ENCODE measurements at places on chromosomes 5 and 9.

GRCh38 chr9:112750016-112750763 lies at the start of gene SNX30:
SNX30 (plus strand) TSS chr9:112750760; CDS start chr9:112751002, 242 bp downstream.
- DNase-seq, result peak; percentile 70

GRCh38 chr5:145903867-145904266 lies 31.1 kb upstream of the GRXCR2 start:
- DNase-seq, result no peak

- DNase-seq, result no peak
These were observed 12.5 kb upstream of the FOXE1 start for GRCh38 chr9:97840521-97840920.

DNA sequence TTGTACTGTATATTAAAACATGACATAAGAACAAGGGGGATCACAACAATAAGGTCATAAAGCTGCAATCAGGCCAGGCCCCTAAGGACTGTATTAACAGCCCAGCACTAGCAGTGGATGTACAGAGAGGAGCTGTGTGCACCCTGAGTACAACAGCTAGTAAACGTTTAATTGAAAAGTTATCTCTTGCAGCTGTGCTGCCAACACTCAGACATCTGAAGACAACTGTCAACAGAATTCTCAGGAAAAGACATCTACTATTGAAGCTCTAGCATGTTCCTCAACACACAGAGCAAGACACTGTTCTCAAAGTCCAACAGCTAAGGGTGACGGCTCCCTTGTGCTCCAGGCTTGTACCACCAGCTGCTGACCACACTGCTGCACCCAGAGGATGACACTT lies 199.6 kb downstream of the DCP2 start:
- DNase-seq, result no peak

DNA sequence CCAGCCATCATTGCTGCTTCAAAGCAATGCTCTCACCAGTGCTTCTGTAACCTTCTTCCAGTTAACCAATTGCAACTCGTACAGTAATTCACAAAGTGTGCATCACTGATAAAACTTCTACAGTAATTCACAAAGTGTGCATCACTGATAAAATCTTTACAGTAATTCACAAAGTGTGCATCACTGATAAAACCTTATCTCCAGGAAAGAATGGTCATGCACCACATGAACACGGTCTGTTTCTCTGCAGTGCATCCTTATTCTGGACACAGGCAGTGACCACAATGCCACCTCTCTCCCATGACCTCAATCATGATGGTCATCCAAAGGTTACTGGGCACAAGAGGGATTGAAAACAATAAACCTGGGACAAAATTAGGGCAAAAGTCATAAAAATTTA lies 153.6 kb downstream of the TSSK1B start:
- no peak for DNase-seq

DNA sequence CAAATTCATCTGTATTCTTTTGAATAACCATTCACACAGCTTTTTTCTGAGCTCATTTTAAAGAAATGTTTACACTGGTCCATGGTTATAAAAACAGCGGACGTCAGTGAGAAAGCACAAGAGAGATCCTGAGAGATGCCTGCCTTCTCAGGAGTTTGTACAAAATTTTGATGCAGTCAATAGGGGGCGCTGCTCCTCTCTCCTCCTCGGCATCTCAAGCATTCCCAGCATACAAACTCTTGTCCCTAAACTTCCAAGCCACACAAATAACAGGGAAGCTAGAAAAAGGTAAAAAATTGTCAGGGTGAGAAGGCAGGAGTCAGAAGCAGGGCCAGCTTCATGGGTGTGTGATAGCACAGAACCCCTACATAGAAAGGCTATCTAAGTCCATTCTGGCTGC lies 11.2 kb upstream of the CCDC152 start:
- DNase-seq, result no peak

GRCh38 chr5:148899993-148900392 lies 73.6 kb downstream of the ADRB2 start:
- no peak for DNase-seq

GRCh38 chr5:52844885-52845284 lies 57.2 kb downstream of the ITGA1 start:
- DNase-seq, result no peak

- DNase-seq, result no peak
These were observed 56.8 kb downstream of the GLIS3 start for GRCh38 chr9:4243113-4243512.

GRCh38 chr5:12669326-12669725 lies 765.1 kb upstream of the CTNND2 start:
- no peak for DNase-seq

- no peak for DNase-seq
These were observed 6.9 kb downstream of the OTULIN start for GRCh38 chr5:14671414-14671813.

DNA sequence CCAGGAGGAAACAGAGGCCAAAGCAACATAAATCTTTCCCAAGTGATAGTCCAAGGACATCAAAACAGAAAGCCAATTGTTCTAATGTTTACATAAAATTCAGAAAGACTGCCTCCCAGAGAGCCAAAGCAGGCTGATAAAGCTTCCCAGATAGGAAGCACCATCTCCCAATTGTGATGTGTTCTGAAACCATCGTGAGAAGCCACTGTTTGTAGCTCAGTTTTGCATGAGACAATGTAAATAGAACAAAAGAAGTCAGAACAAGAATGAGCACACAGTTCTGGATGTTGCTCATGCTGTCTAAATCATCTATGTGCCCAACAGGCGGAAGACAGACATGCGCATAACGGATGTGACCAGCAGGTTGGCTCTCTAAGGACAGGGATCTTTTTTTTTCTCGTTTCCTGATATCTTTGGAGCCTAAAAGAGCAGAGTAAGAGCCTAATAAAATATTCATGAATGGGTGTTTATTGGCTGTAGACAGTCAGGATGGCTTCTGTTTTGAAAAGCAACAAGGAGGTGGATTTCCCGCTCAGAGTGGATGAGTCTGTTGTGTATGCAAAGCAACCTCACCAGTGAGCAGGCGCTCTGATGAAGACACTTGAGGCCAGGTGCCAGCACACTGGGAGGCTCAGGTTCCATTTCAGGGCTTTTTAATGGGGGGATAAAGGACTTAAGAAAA lies 113.6 kb downstream of the GNA14 start:
- DNase-seq, result no peak

DNA sequence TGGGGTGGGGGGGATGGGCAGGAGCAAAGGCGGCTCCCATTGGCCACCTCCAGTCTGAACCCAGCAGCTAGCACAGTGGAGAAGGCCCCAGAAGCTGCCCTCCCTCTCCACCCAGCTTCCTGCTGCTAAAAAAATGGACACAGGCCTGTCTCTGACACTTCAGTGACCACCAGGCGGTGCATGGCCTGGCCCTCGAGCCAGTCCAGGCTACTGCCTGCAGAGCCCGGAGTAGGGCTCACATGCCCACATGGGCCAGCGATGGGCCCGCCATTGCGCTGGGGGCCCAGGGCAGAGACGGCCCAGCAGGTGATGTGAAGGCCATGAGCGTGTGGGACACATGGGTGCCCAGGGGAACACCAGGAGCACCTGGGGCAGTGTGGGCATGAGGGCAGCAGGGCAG lies 52.1 kb upstream of the NOTCH1 start:
- no peak for DNase-seq

DNA sequence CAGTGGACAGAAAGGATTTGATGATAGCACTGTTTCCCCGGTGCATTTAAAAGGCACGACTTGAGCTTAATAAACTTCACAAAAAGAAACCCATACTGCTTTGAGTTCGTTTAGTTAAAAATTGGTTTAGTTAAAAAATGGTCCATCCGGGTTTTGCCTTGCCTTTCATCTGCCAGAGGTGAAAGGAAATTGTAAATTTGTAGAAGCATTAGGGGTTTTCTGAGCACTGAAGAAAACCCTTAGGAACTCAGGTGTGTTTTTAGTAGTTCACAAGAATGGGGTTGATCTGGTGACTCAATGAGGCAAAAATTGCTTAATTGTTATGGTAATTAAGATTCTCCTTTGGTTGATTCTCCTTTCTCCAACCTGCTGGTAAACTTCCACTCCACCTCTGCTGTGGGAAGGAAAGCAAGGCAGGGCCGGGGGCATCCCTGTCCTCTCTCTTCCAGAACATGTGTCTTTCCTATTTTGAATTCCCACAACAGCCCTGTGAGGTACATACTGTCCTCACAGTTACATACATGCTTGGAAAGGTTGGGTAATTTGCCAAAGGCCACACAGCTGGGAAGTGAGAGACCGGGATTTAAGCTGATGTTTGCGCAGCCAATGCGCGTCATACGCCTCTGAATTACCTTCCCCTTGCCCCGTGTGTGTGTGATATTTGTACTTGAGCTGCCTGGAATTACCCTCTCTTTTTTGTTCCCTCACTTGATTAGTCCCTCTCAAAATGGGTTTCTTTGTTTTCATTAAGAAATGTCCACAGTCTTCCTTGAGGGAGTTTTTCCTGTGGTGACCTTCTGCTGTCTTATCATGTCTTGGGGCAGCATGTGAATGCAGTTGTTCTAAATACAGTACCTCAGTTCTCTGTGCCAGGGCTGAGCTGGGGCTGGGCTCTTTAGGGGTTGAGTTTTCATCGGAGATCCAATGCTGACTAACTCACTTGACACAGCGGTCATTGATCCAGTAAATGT lies 94.4 kb downstream of the ARHGAP26 start:
- DNase-seq, result no peak

DNA sequence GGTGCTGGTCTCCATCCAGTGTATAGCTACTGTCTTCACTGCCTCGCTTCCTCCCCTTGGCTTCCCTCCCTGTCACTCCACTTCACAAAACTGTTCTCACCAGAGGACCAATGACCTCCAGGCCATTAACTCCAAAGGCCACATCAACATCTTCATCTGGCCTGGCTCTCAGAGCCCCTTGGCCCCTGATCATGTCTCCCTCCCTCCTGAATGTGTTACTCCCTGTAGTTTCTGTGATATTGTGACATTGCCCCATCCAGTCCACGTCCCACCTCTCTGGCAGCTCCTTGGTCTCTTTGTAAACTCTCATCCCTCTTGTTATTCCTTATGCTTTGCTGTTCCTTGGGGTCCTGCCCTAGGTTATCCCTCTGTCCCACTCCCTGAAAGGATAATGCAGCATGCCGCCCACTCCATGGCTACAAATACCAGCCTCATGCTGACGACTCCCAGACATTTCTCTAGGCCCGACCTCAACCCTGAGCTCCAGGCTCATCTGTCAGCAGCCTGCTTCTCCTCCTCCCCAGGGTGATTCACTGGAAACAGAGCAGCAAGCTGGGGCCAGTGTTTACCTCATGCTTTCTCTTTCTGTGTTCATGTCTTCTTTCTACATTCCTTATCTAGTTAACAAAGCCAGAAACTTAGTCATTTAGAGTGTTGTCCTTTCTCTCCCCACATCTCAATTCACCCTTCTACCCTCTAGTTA lies 312.2 kb downstream of the SPOCK1 start:
- no peak for DNase-seq

- DNase-seq, result no peak
These were observed 51.2 kb upstream of the ARRDC3 start for GRCh38 chr5:91434348-91434747.

DNA sequence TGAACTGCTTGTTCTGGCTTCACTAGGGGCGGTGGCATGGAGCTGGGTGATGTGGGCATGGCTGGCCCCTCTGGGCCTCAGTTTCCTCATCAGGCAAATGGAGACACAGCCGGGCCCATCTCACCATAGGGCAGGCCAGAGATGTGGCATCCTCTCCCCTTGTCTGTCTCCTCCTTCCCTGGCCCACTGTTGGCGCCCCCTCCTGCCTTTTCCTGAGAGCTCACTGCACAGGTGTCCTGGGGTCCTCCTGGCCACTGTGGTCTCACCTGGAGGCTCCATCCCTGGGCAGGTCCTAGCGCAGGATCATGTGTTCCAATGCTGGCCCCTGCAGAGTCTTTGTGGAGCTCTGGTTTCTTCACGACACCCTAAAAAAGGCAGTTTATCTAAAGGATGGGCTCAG lies 53.5 kb downstream of the NEK6 start:
- no peak for DNase-seq

DNA sequence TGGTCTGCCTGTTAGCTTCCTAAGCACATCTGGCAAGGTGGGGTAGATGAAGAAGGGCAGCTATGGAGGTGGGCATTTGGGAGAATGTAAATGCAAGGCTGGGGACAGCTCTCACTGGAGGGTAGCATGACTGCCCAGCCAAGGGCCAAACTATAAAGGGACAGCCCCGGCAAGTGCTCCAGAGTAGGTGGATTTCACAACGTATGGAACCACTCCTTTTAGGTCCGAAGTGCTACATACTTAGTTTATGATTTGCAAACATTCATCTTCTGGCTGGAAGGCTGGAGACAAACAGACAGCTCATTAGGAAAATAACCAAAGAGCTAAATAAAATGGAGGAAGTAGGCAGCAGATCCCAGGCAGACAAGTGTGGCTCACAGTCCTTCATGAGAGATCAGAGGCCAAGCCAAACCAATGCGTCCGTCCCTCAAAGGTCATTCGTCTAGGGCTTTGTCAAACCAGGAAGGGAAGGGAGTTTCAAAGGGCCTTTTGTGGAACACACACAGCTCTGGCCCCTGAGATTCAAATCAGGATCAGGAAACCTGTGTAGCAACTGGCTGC lies 42.5 kb upstream of the GLRX start:
- no peak for DNase-seq

- no peak for DNase-seq
These were observed 18.7 kb upstream of the RNF130 start for GRCh38 chr5:180090098-180090768.

DNA sequence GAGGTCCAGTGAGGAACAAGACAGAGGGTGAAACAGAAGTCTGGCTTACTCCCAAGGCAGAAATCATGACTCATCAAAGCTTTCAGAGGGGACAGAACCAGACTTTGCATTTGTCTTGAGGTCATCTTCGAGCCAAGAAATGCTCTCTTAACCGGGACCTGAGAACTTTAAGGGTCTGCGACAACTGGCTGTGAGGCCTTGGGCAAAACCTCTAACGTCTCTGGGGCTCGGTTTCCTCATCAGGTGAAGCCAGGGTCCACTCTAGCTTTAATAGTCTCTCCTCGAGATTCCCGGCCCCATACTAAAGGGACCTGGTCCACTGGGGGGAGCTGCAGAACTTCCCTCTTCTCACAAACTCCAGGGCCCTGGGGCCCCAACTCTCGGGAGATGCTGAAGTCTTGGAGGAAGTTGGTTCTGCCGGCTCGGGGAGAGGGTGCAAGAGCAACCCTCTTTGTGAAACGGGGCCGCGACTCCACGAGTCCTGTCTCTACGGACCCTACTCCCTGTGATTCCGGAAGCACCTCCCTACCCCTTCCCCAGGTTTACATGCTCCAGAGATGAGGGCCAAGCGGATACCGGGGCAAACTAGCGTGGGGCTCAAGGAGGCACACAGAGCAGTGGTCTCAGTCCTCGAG lies 2.6 kb downstream of the GLIS3 start:
- DNase-seq, result peak; percentile 42

GRCh38 chr5:179120951-179121666 lies 60.9 kb downstream of the ZNF354C start:
- no peak for DNase-seq

DNA sequence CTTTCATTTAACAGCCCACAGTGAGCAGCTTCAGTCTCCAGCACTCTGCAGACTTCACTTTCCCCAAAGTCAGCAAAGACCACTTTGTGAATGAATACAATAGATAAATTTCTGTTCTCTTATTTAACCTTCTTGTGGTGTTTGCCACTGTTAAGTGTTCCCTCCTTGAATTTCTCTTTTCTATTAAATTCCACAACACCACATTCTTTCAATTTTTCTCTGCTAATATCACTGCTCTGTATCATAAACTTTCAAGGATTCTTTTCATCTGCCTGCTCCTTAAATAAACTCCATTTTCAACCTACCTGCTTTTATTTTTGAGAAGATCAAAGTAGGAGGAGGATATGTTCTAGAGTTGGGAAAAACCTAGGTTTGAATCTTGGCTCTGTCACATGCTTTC lies 739.5 kb upstream of the GRAMD2B start:
- no peak for DNase-seq

GRCh38 chr5:11110128-11110527 lies 349.1 kb upstream of the DAP start:
- DNase-seq, result no peak

Data from omental fat pad (tissue), 4 donors.